ENCODE measurements at places on chromosomes 4 and X. TPM values are rescaled to one million over a fixed set of nuclear protein-coding genes. Genes with fewer than 3 reads are reported as not detected.

- DNase-seq = no peak
Observed at GRCh38 chr4:118389721-118390120, 36.9 kb upstream of the PRSS12 start.

DNA sequence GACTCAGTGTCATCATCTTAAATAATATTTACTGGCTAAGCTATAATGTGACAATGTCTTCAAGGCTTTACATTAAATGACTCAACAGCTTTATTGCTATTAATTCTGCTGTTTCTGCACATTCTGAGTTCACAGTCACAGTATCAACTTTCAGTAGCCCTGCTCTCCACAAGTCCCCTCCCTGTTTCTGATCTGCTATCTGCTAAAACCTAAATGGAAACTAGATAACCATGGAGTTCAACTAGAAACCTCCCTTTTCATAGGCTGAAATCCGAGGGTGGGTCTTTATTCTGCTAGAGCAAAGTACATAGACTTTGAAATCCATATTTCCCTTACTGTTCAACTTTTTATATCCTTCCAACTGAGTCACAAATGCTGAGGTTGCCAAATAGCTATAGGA is 5.4 kb upstream of the ACE2 start:
- no peak for DNase-seq

DNA sequence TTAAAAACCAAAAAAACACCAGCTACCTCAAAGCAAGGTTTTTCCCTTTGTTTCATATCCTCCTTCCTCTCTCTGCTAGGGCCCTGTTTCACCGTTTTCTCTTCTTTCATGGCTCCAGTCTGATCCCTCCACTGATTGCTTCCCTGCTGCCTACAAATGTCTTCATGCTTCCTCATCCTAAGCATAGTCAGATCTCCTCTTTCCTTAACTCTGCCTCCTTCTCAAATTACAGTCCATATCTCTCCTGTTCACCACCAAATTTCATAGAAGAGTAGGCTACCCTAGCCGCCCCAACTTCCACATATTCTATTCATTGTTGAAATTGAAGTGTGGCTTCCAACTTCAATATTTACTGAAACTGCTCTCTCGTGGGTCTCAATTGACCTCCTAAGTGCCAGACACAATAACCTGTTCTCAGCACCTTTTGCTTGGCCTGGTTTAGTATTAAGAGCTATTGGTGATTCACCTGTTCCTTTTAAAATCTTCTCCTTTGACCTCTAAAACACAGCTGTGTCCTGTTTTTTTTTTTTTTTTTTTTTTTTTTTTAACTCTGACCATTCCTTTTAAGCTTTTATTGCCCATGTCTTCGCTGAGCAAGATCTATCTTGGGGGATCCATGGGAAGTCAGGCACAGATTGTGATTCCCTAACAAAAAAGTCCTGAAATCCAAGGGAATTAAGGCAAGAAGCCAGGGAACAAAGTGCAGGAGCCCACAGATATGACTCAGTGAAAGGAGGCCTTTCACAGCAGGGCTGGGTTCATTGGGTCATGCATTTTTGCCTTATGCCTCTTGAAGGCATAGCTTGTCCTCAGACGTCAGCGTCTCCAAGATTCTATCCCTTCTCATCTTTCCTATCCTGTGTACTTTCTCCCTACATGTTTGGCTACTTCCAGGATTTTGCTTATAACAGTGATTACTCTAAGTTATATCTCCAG is 85.4 kb downstream of the RPS3A start:
- no peak for DNase-seq

GRCh38 chr4:188680004-188680666 is 540.9 kb downstream of the TRIML1 start:
- DNase-seq = no peak

- no peak for DNase-seq
Observed at GRCh38 chr4:41532882-41533281, 5.1 kb upstream of the LIMCH1 start.

DNA sequence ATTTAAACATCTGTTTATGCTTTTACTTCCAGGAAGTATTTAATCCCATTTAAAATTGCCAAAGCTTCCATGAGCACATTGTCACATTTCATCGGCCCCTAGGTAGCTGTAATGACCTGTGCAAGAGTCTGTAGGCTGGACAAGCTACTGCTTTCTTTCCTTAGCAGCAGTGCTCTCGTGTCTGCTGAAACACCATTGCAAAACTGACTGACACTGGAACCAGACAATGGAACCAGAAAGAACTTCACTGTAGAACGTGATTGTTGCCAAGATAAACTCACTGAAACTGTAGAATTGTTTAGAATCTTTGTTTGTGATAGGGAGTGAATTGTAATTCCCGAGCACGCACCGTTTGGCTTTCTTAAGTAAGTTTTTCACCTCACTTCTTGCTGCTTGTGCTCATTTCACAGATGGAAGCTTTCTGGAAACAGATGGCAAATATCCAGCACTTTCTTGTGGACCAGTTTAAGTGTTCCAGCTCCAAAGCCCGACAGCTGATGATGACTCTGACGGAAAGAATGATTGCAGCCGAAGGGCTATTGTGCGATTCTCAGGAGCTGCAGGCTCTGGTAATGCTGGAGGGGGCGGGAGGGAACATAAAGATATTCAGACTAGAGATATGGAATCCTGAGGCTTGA is 36.9 kb downstream of the EVC start:
- DNase-seq = peak; percentile 30

GRCh38 chr4:1183985-1184773 is 11.8 kb upstream of the SPON2 start:
- DNase-seq = no peak

DNA sequence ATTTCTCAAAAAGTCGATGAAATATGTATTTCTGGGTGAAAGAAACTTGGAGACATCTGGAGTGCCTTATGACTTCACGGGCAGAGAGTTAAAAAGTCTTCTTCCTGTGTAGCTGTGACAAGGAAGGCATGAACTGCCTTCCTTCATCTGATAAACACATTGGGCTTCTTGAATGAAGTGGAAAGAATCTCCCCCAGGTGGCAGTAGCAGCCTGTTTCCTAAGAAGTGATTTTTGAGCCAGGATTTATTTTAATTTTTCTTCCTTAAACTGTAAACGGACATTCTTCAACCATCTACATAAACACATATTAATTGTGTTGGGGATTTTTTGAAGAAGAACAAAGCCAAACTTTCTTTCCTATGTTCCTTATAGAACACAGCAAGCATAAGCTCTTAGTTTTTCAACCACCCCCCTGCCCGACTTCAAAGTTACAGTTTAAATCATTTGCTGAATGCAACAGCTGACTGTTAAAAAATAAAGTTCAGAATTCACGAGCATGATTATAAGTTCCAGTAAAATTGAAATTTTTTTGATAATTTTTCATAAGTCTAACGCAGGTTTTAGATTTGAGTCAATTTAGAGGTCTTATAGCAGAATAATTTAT is 980 bp upstream of the GIMD1 start:
- DNase-seq = no peak

- no peak for DNase-seq
Observed at GRCh38 chrX:22952010-22952409, 47.8 kb upstream of the DDX53 start.

- DNase-seq = no peak
Observed at GRCh38 chr4:160180211-160180610, 1077.3 kb downstream of the RAPGEF2 start.

DNA sequence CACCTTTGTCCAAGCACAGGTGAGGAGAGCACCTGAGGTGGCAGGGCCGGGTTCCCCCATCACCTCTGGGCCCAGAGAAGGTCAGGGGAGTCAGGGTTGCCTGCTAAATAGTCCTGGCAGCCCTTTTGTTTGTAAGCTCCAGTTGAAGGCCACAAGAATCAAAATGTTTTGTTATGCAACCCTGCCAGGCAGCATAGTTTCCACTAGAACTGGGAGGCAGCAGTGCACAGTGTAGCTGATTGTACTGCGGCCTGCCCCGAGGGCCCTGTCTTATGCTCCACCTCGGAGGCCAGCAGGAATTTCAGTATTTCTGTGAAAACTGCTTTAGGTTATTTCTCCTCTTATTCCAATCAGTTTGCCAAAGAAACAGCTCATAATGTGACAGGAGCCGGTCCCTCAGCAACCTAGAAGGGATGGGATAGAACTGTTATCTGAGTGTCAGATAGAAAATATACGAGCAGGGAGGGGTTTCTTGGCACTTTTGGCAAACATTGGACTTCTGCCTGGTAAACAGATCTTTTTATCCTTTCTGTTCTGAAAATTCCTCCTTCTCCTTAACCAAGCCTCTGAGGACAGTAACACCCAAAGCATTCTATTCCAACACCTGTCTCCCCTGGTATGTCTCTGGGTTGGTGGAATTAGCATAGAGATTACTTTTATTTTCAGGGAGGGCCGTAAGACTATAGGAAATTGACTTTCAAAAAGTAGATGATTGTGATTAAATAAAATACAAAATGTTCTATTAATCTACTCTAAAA is 93.6 kb downstream of the LNX1 start:
- DNase-seq = peak; percentile 54

DNA sequence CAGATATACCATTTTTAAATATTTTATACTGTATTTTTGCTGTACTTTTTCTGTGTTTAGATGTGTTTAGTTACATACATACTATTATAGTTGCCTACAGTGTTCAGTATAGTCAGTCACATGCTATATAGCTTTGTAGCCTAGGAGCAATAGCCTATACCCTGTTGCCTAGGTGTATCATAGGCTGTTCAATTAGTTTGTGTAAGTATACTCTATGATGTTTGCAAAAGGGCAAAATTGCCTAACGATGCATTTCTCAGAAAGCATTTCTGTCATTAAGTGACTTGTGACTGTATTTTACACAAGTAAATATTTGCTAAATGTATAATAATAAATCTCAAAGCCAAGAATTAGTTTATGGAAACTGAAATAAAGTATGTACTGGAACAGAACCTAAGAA is 9.5 kb downstream of the ETFDH start:
- DNase-seq = no peak

GRCh38 chr4:107993969-107994368 is 4.3 kb downstream of the HADH start:
- DNase-seq = no peak

DNA sequence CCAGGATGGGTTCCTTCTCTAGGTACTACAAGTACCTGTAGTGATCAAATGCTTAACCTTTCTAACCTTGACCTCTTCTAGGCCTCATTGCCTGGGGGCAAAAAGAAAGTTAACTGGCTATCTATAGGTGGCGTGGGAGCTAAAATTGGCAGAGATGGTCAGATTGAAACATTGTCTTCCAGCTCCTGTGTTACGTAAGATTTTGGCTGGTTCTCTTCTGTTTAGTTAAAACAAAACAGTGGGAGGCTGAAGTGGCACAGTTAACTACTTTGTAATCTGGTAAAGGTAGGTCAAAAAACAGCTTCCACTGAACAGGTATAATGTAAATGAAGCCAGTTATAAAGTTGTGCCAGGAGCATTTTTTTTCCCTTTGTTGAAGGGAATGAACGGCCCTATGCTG is 115.2 kb downstream of the MBNL3 start:
- no peak for DNase-seq

GRCh38 chr4:180372691-180373090 is 1870.5 kb upstream of the TENM3 start:
- no peak for DNase-seq

DNA sequence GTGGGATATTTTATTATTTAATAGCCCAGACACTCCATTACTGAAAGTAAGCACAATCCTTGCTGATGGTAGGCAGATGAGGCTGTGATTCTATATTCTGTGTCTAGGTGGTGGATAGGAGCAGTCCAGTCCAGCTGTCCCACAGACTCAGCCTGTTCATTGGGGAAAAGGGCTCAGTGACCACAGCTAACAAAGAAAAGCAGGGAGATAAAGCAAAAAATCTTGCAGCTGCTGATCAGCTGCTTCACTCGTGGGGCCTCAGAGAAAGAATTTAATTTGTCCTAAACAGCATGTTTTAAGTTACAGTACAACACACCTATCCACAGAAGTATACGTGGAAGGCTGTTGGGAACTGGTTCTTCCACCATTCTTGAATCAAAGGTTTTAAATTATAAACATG is 40.7 kb upstream of the ANK2 start:
- DNase-seq = no peak

- DNase-seq = no peak
Observed at GRCh38 chrX:130694983-130695382, 208.0 kb downstream of the ENOX2 start.

DNA sequence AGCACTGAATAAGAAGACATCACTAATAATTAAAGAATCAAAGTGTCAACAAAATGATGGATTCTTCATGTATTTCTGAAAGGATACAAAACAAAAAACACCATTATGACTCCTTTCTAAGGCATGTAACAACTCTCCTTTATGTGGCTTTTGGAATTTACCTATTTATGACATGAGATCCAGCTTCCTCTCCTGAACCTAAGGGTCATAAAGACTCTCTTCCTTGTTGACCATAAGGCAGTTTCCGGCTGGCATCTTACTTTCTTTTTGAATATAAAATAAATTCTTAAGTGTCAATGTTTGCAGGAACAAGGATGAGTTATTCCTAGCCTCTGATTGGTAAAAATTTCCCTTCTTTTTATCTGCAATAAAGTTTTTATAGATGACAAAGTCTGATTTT is 111.1 kb upstream of the GRPR start:
- no peak for DNase-seq

DNA sequence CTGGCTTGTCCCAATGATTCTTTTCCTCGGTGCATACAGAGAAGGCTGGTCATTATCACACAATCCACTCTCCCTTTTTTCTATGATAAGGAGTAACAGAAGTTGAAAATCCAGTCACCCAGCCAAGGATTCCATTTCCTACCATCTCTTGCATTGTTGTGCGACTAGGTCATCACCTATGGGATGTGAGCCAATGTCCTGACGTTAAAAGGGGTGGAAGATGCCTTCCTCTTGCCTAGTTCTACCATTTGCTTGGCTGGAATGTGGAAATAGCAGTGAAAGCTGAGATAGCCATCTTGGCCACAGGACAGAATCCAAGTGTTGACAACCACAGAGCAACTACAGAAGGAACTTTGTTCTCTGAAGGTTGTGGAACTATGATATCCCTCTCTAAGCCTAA is 132.2 kb upstream of the KIT start:
- DNase-seq = no peak

- DNase-seq = peak; percentile 83
Observed at GRCh38 chr4:89056953-89057398, at the start of gene FAM13A. Gene FAM13A, minus strand, starts transcription at chr4:89057185. Its CDS starts 221 bp downstream, at chr4:89056964.

- DNase-seq = peak; percentile 43
Observed at GRCh38 chr4:141132072-141132708, 1.1 kb downstream of the RNF150 start.

GRCh38 chr4:114870987-114871386 is 242.4 kb downstream of the NDST4 start:
- no peak for DNase-seq

DNA sequence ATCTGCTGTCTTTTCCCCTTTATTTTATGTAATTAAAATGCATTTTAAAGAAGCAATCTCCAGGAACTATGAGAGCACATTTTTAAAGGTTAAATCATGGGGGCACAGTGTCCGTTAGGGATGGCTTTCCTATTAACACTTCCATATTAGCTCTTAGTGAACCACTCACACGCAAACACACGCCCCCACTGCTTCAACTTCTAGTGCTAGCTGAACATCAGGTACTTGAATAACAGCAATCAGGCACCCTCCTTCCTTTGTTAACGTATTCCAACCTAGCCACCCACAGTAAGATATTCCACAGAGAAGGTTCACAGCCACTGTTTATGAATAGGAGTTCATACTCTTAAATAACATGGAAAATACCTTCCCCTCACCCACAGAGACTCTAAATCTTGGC is 9.3 kb downstream of the TMEM255A start:
- no peak for DNase-seq

The OTUD4 gene
- total RNA-seq = 24.6 TPM

The HMX1 gene
- total RNA-seq = not detected

The AWAT2 gene
- not detected for total RNA-seq

The MAMLD1 gene
- total RNA-seq = 3.0 TPM

The PHOX2B gene
- total RNA-seq = not detected

The CXCL11 gene
- total RNA-seq = not detected

The PPEF2 gene
- total RNA-seq = not detected

The NXF2B gene
- total RNA-seq = not detected

The XKRX gene
- total RNA-seq = not detected

The GYPE gene
- total RNA-seq = 0.18 TPM

The NEXMIF gene
- total RNA-seq = 0.24 TPM

Data from heart left ventricle (tissue), 16 donors.